PC-3 (cell line): ENCODE measurements at places on chromosomes 5 and 9. TPM values are rescaled to one million over a fixed set of nuclear protein-coding genes. Genes with fewer than 3 reads are reported as not detected.

Gene NDUFB6
- 83.9 and 86.4 TPM in 2 replicates for total RNA-seq

DNA sequence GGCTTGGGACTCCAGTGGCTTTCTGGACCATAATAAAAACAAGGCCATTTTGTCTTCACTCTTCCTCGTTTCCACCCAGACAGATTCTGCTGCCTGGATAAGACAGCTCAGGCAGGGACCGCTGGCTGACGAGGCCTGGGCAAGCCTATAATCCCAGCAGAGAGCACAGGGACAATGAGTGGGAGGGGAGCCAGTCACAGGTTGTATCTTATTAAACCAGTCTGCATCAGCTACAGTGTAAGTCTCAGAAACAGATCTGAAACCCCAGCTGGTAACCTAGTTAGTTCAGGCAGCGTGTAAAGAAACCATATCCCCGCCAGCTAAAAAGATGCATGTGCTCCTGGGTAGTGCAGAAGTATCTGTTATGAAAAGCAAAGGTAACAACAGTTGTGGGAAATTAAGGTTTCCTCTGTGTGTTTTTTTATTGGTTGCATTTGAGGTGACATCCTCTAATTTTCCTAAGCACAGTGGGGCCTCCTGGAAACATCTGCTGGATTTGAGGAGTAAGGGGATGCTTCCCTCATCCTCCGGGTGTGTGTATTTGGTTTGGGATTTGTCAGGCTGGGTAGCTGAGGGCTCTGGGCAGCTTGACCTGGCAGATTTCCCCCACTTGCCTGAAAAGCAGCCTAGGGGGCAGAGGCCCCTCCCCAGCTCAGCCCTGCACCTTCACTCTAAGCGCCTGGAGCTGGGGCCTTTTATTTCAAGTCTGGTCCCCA, 15.2 kb upstream of the TAL2 start:
- no peak for DNase-seq

Gene ANKRD34B
- not detected in 2 replicates for total RNA-seq

DNA sequence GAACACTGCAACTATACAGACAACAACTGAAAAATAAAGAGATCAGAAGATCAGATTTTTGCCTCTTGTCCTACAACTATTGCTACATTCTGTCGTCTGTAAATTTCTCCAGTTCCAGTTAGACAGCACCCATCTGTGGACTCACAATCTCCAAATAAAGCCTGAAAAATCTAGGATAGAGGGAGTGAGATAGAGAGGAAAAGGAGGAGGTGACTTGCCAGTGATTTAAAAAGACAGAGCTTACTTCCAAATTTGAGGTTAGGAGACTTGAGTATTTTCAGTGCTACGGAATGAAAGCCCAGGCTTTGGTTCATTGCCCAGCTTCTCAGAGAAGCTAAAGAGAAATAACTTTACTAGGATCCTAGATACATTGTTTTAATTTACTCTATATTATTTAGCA, 63.6 kb downstream of the PTCD2 start:
- no peak for DNase-seq

Gene NR5A1
- not detected in 2 replicates for total RNA-seq

- no peak for DNase-seq
Observed at GRCh38 chr5:83726912-83727311, 6.3 kb upstream of the HAPLN1 start.

DNA sequence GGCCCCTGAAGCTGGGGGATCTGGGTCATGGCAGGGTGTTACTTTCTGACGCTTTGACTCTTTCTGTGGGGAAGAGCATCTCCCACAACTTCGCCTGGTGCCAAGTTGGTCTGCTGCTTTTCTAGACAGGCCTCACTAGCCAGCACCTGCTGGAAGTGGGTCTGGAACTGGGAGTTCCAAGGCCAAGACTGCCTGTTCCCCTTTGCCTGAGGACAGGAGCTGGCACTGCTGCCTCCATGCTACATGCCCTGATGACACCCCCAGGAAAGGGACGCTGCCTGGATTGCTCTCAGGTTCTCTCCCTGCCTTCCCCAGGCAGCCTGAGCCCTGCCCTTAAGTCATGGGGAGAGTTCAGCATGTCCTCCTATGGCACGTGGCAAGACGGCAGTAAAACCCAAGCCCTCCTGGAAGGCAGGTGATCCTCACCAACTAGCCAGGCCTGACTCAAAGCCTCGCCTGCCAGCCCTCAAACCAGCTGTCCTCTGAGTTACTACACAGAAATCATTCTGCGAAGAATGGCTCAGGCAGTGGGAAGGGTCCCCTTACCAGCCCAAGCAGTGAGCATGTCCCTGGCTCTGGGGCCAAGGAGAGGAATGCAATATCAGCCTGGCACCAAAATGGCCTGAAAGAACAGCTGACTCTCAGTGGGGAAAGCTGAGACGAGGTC, 35.8 kb downstream of the SEC61B start:
- no peak for DNase-seq

Gene GGTA1
- total RNA-seq: not detected in 2 replicates

GRCh38 chr5:140364472-140364765, 4.4 kb downstream of the SLC4A9 start:
- DNase-seq: no peak
